ENCODE measurements at places on chromosomes 4 and X.

DNA sequence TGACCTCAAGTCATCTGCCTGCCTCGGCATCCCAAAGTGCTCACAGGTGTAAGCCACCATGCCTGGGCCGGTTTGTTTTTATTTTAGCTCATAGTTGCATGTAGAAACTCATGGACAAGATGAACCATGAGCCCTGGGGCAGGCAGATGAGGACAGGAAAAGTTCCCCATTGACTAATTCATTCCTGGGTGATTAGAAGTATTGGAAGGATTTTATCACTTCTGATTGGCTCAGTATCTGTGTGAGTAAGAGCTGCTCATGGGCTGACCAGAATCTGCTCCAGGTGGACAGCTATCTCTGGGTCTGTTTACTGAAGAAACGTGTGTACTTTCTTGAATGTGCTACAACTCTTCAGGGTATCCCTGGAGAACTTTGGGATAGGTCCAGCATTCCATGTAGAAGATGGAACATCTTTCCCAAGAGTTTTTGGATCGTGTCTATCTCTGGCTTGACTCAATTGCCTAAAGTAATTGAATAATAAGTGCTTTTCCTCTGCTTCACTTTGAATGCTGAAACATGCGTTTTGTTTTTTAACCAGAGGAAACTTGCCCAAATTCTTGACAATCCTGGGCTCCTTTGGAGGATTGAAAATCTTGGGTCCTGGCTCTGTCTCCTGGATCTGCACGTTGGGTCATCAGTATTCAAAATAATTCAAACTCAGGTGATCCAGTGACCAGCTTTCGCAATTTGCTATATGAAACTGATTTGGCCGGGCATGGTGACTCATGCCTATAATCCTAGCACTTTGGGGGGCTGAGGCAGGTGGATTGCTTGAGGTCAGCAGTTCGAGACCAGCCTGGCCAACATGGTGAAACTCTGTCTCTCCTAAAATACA is 88.6 kb upstream of the DHRSX start:
- no peak for DNase-seq

GRCh38 chrX:70421618-70422017 is 1.5 kb upstream of the GDPD2 start:
- no peak for DNase-seq

DNA sequence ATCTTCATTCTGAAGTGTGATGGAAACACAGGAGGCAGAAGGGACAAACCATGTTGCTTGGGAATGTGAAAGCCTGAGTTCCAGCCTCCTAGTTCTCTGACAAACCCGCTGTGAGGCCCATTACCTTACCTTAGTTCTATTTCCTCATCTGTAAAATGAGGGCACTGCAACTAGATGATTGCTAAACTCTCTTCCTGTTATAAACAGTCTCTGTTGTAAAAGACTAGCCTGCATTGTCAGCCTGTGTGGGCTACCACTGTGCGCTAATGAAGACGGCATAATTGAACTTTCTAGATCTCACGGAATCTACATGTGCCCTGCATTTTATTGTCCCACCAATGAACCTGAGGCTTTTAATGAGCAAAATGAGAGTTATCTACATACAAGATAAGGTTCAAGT is 147.2 kb downstream of the AFF2 start:
- no peak for DNase-seq

DNA sequence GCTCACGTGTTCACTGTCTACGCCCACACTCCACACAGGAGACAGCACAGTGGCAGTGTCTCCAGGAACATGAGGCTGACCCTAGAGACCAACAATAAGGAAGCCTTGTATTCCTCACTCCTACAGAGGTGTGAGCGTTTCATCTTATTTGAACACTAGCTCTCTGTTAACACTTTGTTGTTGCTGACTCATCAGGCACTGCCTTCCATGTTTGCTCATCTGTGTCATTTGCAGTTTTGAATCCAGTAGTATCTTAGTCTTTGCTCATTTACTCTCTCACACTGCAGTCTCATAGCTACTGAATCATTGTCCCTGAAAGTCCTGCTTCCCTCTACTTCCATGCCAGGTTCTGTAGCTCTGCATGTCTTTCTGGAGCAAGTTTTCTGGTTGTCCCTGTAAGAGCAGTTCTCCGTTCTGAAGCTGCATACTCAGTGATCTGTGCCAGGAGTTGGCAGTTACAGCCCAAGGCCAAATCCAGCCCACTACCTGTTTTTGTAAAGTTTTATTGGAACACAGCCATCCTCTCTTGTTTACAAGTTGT is 80.3 kb upstream of the DCLK2 start:
- peak; percentile 10 for DNase-seq

DNA sequence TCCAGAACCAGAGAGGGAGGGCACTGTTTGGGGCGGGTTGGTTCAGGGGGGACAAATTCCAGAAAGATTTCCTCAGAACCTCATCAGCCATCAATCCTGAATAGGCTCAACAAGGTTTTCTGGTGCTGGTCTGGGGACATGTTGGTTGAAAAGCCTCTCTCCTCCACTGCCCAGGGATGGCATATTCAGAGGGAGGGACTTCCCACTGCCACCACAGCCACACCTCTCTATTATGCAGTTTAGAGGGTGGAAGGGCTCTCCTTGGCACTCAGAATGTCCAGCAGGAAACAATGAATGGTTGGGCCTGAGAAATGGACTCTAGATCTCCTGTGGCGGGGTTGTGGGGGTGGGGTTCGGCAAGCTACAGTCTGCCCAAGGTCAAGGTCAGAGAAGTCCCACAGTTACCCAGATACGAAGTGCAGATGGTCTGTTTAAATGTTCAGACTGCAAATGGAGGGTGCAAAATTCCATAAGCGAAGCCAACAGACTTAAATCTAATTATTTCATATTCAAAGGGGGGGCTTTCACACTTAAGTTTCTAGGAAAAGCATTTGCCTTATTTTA is 70.7 kb downstream of the LEF1 start:
- no peak for DNase-seq

DNA sequence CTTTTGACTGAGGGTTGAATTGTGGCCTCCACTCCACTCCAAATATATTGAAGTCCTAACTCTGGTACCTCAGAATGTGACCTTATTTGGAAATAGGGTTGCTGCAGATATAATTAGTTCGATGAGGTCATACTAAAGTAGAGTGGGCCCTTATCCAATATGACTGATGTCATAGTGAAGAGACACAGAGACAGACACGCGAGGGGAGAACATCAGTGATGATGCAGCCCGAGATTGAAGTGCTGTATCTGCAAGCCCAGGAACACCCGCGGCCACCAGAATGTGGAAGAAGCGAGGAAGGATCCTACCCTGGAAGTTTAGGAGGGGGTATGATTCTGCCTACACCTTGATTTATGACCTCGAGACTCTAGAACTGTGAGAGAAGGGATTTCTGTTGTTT is 279.0 kb downstream of the ANKRD50 start:
- DNase-seq = no peak

GRCh38 chrX:41350150-41350975 is 16.4 kb downstream of the DDX3X start:
- no peak for DNase-seq

GRCh38 chrX:115047181-115047580 is 29.8 kb upstream of the IL13RA2 start:
- DNase-seq = no peak

DNA sequence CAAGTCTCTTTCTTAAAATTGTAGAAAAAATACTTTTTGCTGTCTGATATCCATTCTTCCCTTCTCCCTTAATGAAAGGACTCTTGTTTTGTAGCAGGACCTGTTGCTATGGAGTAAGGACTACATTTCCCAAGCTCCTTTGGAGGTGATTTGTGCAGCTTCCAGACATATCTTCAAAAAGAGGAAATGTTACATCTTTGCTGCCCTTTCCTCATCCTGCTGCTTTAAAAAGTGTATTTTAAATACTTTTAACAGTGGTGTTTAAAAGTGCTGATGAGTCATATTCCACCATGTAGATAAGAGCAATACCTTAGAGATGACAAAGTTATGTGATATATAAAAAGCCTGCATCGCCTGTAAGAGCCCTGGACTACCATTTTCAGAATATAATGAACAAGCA is 98.7 kb downstream of the CFAP299 start:
- DNase-seq = no peak

- DNase-seq = no peak
Observed at GRCh38 chr4:138174981-138175794, 67.0 kb downstream of the SLC7A11 start.

GRCh38 chr4:19349416-19349815 is 902.3 kb upstream of the SLIT2 start:
- DNase-seq = no peak

DNA sequence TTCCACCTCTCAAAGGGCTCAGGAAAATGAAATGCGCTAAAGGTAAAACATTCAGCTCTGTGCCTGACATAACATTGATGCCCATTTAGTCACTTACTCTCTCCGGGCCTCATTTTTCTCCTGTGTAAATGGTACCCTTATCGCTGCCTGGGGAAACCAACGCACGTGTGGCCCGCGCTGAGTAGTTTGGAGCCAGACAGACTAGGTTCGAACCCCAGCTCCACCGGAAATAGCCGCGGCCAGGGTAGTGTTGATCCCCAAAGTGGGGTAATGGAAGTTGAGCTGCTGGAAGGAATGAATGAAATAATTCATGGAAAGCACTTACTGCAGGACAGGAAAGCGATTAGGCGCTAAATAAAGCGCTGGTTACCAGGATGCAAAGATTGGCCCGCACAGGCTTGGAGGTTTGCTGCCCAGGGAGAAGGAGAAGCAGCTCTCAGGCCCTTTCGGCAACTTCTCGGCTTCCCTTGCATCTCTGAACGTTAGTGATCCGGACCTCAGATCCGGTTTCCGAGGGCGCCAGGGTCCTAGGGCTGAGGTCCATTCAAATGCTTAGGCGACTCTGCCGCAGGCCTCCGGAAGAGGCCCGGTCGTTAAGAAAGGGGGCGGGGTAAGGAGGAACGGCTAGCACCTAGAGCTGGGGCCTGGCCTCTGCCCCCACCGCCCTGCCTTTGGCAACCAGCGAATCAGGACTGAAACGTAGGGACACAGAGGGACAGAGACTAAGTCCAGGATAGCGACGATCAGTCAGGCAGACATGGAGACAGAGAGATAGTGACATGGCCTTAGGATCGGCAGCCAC is 13.3 kb downstream of the NKX3-2 start:
- DNase-seq = no peak

GRCh38 chrX:111652719-111653118 is 28.3 kb upstream of the ALG13 start:
- no peak for DNase-seq

GRCh38 chr4:20687864-20688263 is 12.4 kb upstream of the PACRGL start:
- no peak for DNase-seq

DNA sequence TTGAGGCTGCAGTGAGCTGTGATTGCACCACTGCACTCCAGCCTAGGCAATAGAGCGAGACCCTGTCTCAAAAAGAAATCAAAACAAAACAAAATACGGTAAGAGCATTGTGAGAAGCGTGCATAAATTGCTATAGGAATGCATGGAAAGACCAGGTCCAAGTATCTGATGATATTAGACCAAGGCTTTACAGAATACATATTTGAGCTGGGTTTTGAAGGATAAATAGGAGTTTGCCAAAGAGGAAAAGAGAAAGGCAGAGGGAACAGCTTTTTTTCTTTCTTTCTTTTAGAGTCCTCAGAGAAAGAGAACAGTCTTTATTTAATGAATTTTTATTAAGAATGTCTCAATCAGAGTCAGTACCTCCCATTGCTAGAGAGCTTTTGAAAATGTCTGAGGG is 79.5 kb upstream of the PRPS1 start:
- DNase-seq = no peak

DNA sequence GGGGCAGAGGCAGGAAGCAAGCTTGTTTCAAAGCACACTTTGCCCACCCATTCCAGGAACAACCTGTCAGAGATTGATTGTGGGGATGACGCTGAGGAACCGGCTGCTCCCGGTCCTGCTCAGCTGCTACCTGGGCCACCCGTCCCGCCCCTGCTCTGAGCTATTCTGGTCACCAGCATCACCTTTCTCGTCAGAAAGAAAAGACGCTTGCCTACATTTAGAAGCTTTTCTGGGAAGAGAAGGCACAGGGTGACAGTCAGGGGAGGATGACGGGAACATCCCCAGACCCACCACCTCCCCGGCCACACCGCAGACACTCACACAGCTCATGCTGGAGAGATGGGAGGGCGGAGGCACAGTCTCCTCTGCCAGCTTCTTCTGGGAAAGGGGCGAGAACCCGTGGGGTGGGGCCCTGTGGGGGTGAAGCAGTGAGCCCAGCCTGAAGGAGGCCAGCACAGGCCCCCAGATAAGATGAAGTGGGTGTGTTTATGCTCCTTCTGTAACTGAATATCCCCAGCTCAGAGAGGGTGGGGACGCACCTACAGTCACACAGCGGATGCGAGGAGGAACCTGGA is 81.8 kb downstream of the CPZ start:
- no peak for DNase-seq

- DNase-seq = no peak
Observed at GRCh38 chr4:117063961-117064696, 21.2 kb downstream of the TRAM1L1 start.

DNA sequence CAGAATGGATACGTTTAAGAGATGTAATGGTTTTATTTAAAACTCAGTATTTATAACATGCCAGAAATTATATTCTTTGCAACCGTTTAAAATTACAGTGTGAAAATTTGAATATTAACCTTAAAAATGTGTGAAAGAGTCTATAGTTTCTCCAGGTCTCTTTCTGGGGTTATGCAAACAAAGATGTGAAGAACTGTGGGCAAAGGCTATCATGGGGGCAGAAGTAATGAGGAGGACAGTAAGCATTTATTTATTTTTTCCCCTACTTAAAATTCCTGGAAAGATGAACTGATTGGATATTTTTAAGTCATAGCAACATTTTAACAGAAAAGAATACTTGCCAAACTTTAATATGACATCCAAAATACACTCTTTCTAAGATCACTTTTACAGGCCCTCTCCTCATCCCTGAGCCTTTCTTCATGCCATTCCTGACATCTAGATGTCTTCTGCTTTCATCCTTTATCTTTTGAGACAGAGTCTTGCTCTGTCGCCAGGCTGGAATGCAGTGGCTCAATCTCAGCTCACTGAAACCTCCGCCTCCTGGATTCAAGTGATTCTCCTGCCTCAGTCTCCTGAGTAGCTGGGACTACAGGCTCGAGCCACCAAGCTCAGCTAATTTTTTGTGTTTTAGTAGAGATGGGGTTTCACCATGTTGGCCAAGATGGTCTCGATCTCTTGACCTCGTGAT is 46.1 kb downstream of the TMEM131L start:
- DNase-seq = no peak

DNA sequence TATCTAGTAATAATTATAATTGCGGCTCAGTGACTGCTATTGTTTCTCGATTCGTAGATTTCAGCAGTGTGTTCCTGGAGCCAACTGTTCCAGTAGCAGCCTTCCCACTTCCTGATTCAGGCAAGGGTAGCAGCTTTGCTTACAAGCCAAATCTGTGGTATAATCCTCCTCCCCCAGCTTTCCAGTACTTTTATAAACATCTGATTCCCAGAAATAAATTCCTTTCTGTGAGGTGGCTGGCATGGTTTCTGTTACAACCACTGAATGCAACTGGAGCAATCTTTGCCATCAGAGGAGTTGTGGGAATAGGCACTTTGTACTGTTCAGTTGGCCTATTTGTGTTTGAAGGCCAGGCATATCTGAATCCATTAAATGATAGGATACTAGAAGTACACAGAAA is 80.0 kb downstream of the GLRA3 start:
- DNase-seq = no peak

GRCh38 chr4:26573389-26573794 is 10.5 kb upstream of the TBC1D19 start:
- DNase-seq = no peak
